Activated naive CD4-positive, alpha-beta T cell treated with anti-CD3 and anti-CD28 coated beads for 36 hours (primary cell): ENCODE measurements at places on chromosomes 1 and 21.

GRCh38 chr1:117657031-117657430 lies 51.2 kb downstream of the TENT5C start:
- no peak overlapping the region for H3K4me3 ChIP-seq
- peak overlapping the region; percentile 37 for H3K27ac ChIP-seq

GRCh38 chr1:25562101-25562927 lies 18.9 kb downstream of the LDLRAP1 start:
- peaks cover 8% of the 10 kb centered on the region for H3K36me3 ChIP-seq
- peaks cover 97% of the 10 kb centered on the region for H3K4me1 ChIP-seq
- peak overlapping the region; percentile 96 for H3K27ac ChIP-seq

DNA sequence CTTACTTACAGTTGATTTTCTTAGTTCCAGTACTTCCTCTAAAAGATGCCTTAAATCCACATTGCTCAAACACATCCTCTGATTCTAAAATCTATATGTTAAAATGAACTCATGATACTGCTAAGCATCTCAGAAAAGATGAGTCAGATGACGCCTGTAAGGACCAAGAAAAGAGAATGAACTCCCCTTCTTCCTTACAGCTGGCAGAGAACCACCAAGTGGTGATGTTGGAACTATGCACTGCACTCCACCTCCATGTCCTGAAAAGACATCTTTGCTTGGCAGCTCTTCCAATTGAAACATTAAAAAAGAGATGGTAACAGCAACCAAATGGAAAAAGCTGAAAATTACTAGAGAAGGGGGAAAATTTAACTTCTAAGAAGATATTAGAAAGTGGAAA lies 648.8 kb downstream of the PTPRC start:
- no peaks in the 10 kb centered on the region for H3K36me3 ChIP-seq
- DNase-seq, result no peak
- H3K27me3 ChIP-seq, result peaks cover 6% of the 10 kb centered on the region
- no peak overlapping the region for H3K4me3 ChIP-seq

- peaks cover 4% of the 10 kb centered on the region for H3K27me3 ChIP-seq
- H3K27ac ChIP-seq, result no peak overlapping the region
- DNase-seq, result no peak
- peaks cover 2% of the 10 kb centered on the region for H3K4me1 ChIP-seq
- no peaks in the 10 kb centered on the region for H3K36me3 ChIP-seq
- no peak overlapping the region for H3K4me3 ChIP-seq
Observed at GRCh38 chr1:112318263-112318662, 77.8 kb upstream of the CTTNBP2NL start.

DNA sequence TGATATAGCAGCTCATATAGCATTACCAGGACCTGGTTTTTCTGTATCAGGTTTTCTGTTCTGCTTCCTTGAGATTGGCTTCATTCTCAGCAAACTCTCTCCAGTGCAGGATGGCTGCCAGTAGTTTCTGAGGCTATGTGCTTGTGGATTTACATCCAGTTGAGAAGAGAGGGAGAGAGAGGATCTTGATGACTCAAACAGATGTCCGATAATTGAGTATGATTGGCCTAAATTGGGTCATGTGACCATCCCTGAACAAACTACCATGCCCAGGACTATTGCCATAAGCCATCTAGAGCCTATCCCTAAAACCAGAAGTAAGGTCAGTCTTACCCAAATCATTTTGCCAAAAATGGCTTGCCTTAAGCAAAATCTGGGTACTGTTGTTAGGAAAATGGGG lies 18.1 kb upstream of the PSMA5 start:
- no peak overlapping the region for H3K4me3 ChIP-seq
- H3K27ac ChIP-seq, result no peak overlapping the region
- H3K27me3 ChIP-seq, result peaks cover 13% of the 10 kb centered on the region
- no peaks in the 10 kb centered on the region for H3K4me1 ChIP-seq
- DNase-seq, result no peak
